ENCODE measurements at places on chromosomes 6 and 20.
A peak's percentile ranks its signal among the peaks of the same experiment; 100 is the strongest.

DNA sequence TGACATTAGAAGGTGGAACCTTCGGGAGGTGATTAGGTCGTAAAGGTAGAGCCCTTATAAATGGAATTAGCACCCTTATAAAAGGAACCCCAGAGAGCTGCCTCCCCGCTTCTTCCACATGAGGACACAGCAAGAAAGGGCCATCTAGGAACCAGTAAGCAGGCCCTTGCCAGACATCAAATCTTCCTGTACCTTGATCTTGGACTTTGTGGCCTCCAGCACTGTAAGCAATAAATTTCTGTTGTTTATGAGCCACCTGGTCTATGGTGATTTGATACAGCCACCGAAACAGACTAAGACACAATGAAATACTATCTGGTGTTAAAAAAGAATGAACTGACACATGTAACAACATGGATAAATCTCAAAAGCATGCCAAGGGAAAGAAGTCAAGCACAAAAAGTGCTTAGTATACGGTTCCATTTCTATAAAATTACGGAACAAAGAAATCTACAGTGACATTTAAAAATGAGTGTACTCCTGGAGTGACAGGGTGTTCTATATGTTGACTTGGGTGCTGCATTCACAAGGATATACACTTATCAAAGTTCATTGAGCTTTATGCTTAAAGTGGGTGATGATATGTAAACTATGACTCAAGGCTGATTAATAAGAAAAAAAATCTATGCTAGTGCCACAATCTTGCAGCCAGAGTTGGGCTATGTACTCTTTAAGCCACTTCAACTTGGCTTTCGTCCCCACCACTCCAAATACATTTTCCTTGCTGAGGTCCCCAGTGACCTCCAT is 18.4 kb downstream of the SERPINB1 start:
- no peak for DNase-seq

GRCh38 chr20:7346562-7346961 is 579.1 kb downstream of the BMP2 start:
- no peak for DNase-seq

- no peak for DNase-seq
Observed at GRCh38 chr6:149456311-149457021, 28.3 kb downstream of the ZC3H12D start.

- DNase-seq = no peak
Observed at GRCh38 chr20:59151820-59152219, 11.8 kb upstream of the ZNF831 start.

- no peak for DNase-seq
Observed at GRCh38 chr20:55424968-55425367, 580.4 kb downstream of the CBLN4 start.

GRCh38 chr6:49464691-49465090 is 1.5 kb downstream of the CENPQ start:
- DNase-seq = no peak

- DNase-seq = no peak
Observed at GRCh38 chr6:36888654-36889481, 3.1 kb downstream of the C6orf89 start.

DNA sequence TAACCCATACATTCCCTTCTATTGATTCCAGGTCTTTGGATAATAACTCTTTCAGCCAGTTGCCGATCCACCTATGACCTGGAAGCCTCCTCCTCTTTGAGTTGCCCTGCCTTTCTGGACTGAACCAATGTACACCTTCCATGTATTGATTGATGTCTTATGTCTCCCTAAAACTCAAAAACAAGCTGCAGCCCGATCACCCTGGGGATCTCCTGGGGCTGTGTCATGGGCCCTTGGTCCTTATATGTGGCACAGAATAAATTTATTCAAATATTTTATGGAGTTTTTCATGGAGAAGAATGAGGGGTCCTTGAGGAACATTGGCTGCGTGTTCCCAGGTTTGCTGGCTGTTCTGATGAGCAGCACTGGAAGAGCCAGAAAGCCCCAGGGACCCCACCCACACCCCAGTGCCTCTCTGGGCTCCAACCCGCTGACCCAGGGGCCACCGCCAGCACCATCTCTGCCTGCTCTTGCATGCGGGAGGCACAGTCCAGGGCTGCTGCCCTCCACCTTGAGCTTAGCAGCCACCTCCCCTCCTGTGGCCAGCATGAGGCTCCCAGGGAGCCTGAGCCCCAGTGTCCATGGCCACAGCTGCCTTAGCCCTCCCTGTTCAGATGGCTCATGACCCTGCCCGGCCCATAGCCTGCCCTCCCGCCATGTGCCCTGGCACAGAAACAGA is 36.5 kb upstream of the CST7 start:
- DNase-seq = no peak

DNA sequence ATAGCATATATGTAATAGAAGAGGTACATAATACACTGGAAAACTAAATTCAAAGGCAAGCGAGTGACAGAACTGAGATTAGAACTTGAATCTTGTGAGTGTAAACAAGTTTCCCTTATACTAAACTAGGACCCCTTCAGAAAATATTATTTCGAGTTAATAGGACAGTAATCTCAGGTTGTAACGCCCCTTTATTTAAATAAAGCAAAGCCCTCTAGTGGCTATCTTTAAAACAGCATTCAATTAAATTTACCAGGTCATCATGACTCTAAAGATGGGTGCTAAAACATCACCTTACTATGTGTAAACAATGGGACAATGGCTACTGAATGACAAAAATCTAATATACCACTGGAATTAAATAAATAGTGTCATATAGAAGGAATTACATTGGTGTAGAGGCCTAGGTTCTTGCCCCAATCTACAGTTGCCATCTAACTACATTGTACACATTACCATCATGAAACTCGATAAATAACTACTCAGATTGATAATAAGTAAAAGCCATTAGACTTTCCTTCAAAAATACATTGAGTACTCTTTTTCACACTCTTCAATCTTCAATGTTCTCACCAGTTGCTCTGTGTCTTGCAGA is 255.4 kb upstream of the IRAK1BP1 start:
- DNase-seq = no peak

- DNase-seq = no peak
Observed at GRCh38 chr6:167779129-167779992, 47.4 kb upstream of the AFDN start.

DNA sequence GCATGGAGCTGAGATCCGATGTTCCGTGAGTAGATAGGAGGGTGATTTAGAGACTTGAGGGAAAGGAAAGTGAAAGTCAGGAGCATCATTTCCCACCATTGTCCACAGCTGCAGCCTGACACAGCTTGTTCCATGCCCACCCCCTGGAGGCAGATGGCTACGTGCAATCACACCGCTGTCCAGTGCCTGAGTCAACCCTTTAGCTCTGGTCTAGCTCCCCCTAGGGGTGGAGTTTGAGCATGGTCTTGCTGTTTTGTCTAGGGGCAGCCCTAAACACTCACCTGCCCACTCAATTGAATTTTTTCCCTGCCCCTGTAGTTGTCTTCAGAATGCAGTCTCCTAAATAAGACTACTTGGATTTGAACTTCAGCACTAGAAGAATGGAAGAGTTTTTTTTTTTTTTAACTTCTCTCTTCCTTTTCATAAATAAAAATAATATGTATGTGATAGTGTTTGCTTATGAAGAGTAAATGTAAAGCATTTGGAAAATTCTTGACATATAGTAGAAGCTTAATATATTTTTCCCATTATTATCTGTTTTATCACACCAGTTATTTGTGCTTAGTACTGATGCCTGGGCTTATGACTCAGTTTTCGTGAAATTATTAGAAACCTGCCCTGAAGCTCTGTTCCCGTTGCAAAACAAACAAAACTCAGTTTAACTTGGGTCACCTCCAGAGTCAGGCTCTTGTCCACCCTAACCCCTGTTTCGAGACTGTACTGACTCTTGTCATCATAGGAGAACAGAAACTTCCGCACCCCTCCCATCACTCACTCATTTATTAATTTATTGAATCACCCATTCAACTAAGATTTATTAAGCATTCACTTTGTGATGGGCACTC is 814.8 kb downstream of the MAFB start:
- peak; percentile 84 for DNase-seq

- no peak for DNase-seq
Observed at GRCh38 chr6:81763051-81763450, 10.6 kb upstream of the TENT5A start.

- no peak for DNase-seq
Observed at GRCh38 chr20:58593880-58594638, 57.0 kb upstream of the STX16 start.

DNA sequence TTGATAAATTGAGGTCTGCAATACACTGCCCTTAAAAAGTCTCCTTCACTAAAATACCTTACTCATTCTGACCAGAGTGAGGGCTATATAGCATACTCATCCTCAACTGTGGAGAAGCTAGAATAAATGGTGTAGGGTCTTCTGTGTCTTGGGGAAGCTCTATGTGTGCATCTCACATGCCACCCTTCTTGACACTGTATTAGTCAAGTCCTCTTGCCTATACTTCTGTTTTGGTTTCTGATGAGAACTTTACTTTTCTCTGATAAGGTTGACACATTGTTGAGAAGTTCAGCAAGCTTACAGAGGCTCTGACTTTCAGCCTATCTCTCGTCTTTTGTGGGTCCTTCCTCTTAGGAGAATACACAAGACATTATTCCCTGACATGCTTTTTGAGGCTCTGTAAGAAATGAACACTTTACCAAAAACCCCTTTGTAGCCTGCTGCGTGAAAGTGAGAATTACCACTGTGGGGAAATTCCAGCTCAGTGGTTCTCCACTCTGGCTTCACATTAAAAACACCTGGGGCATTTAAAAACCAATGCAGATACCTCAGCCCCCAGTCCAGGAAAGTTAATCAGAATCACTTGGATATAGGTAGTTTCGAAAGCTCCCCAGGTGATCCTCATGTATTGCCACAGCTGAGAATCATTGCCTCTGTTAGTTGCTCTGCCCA is 372.1 kb upstream of the HS3ST5 start:
- no peak for DNase-seq

GRCh38 chr6:142881290-142881689 is 63.7 kb downstream of the HIVEP2 start:
- DNase-seq = no peak

DNA sequence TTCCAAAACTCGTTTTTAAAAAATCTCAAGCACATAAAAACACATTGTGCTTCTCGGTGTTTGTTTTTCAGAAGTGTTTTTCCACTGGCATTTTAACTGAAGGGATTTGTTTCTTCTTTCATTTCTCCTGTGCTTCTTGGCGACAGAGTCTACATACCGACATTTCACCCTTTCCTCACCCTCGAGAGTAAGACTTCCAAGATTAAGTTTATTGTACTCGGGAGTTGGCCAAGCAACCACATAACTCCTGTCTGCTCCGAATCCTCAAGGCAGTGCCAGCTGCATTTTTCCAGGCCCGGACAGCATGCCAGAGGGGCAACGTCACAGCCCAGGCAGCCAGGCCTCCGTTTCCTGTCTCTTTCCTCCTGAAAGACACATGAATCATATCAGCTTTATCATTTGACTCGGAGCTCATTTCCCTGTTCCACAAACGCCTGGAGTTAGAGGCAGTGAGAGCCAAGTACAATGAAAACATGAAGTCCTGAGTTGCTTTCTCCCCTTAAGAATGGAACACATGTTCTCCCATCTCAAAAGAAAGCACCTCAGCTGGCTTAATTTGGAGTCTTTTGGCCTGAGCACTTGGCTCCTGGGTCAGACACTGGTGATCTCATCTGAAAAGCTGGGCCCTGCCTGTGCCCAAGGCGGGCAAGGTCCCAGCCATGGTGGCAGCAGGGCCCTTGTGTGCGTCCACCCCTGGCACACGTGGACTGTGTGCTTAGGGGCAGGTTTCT is 23.2 kb upstream of the FAM50B start:
- peak; percentile 85 for DNase-seq

DNA sequence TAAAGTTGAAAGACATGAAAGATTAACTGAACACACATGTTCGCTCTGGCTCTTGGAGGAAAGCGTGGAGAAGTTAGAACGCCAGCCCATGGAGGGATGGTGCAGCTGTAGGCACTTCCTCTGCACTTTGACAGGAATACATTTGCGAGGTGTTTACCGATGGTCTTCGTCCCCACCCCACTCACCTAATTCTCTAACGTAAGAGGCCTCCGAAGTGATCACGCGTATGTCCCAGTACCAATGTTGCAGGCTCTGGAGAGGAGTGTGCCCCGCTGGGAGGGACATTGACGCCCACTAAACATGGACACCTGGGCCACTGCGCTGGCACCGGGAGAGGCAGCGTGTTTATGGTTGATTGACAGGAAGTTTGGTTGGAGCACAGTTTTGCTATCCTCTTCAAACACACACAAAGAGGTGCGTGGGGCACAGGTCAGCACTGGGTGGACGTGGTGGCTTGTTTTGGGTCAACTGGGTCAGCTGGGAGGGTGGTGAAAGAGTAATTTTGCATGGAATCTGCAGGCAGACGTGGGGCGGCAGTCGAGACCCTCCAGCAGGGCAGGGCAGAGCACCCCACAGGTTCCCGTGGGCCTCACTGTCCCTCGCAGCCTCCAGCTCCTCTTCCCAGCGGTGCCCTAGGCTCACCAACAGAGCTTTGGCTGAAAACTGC is 110.1 kb downstream of the DLL1 start:
- DNase-seq = no peak

DNA sequence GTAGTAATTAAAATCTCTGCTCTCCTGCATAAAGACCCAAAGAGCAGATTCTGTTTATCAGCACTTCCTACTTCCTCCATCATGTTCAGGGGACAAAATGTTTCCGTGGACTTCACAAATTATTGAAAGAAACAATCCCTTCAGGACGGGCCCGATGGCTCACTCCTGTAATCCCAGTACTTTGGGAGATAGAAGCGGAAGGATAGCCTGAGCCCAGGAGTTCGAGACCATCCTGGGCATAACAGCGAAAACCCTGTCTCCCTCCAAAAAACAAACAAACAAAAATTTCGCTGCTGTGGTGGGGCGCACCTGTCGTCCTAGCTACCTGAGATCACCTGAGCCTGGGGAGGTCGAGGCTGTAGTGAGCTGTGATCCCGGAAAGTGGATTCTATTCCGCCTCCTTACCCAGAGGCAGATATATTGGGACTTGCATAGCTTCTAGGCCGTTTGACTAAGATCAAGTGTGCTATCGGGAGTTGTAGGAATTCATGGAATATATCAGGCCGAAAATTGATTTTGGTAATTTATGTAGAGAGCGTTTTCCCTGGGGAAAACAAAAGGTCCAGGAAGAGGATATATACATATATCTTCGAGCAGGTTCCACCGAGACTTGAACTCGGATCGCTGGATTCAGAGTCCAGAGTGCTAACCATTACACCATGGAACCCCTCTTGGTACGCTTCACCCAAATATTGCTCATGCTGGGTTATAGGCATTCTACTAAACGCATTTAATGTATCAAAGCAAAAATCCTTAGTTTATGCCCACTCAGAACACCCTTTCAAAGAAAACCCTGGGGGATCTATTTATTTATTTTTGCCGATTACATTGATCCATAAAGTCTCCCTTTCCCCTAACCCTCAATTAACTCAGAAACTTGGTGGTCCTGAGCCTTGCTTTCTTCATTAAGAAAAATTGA is 74.5 kb upstream of the ZNF184 start:
- DNase-seq = peak; percentile 59

DNA sequence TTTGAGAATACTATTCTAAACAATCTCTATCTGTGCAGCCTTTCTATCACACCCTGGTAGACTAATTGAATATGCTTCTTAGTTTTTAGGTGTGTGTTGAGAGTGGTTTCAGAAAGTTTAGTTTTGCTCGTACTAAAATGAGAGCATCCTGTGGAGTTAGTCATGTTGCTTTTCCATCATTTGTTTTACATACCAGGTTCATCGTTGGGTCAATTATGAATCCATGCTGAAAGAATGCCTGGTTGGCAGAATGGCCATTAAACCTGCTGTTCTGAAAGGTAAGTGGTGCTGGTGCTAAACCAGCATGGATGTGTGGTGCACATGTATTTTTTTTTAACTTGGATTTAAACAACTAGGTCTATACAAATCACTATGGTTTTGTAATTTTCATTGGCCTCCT is 49.3 kb downstream of the CYB5R4 start:
- no peak for DNase-seq

GRCh38 chr20:2301164-2301622 is 5.4 kb downstream of the TGM3 start:
- DNase-seq = no peak

All from eye (tissue), 1 donor.